ENCODE measurements at places on chromosomes 2 and 18.

DNA sequence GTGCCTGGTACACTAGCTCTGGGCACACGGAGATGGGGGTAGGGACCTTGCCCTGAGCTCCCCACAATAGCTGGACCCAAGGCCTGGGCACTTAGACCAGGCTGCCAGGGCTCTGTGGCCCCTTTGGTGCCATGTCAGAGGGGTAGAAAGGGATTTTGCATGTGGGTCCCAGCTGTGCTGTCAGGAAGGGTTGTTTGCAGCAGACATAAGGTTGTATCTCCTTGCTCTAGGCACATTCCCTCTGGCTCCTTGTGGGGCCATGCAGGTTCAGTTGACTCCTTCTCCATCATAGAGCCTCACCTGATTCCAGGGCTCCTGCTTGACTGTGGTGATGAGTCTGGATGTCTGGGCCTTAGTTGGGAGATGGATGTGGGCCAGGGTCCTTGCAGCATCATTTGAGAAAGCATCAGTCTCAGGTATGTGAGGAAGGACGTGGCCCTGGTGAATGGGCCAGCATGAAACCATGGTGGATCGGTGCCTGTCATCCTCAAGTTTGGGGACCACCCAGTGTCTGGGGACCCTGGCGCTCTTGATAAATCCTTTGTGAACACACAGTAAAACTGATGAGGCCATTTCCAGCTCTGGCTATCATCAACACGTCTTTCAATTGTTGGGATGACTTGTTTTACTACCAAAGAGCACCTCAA lies 461.9 kb upstream of the HS6ST1 start:
- DNase-seq, result no peak

DNA sequence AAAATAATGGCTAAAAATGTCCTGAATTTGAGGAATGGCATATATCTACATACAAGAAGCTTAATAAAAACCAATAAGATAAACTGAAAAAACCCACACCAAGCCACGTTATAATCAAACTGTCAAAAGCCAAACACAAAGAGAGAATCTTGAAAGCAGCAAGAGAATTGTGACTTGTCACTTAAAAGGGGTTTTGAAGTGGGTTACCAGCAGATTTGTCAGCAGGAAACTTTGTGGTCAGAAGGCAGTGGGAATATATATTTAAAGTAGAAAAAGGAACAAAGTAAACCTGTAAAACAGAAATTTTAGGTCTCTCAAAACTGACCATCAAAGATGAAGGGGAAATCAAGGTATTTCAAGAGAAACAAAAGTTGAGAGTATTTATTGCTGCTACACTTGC lies 171.9 kb upstream of the CNTNAP5 start:
- DNase-seq, result no peak

GRCh38 chr18:32383050-32383819 lies 87.4 kb downstream of the GAREM1 start:
- no peak for DNase-seq

DNA sequence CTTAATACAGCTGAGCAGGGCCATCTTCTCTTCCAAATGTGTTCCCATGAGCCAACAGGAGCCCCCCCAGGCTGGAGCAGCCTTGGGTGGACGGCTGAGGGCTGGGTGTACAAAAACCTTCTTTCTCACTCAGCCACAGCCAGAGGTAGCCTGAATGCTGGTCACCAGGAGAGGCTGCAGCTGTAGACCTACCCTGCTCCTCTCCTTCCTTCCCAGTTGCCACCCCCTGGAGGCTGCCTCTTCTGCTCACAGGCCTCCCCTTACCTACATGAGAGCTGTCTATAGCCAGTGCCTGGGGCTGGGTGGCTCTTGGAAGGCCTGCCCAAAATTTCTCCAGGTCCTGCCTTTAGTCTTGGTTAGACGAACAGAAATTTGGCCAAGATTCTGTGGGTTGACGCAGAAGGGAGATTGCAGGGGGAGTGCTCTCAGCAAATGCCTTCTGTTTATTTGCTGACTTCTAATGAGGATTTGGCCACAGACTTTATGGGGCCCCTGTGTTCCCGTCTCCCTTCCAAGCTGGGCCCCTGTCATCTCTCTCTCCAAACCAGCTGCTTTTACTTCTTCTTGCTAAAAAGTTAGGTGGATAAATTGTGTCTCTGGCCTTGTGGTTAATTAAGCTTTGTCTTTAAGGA lies 18.3 kb downstream of the CELF4 start:
- no peak for DNase-seq

DNA sequence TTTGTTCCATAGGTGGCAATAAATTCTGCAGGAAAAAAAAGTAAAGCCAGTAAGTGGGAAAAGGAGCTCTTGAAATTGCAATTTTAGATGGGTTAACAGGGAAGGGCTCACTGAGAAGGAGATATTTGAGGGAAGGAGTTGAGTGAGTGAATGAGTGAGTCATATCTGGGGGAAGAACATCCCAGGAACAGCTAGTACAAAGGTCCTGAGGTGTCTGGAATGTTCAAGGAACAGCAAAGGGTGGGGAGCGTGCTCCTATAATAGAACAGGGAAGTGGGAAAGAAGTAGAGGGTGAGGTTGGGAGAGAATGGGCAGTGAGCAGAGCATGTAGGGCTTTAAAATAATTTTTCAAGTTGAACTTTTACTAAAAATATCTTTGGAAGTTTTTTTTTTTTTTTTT lies 68.0 kb upstream of the PSME4 start:
- no peak for DNase-seq

DNA sequence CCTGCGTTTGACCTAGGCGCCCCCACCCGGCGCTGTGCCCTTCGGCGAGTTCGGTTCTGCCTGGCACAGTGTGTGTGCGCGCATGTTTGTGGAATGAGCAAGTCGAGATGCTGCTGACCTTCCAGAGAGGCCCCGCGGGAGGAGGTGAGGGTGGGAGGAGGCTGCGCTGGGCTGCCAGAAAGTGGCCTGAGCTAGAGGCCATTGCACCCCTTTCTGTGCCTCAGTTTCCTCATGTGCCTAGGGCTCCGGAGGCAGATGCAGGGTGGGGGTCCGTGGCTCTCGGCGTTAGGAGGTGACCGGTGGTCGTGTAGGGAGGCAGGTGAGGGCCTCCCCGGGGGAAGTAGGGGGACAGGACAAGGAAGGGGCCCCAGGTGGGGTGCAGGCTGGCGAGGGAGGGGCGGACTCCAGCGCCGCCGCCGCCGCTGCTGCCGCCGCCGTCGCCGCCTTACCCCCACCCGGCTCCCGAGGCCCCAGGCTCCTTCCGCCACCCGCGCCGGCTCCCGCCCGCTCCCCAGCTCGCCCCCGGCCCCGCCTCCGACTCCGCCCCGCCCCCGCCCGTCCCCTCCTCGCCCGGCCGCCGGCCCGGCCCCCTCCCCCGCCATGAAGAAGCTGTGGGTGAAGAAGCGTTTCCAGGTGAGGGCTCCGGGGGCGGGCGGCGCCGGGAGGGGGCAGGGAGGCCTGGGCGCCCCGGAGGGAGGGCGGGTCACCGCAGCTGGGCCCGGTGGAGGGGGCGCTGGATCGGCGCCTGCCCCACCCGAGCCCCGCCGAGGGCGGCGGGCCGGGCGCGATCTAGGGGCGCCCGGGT lies 7.0 kb downstream of the SPEG start:
- no peak for DNase-seq

DNA sequence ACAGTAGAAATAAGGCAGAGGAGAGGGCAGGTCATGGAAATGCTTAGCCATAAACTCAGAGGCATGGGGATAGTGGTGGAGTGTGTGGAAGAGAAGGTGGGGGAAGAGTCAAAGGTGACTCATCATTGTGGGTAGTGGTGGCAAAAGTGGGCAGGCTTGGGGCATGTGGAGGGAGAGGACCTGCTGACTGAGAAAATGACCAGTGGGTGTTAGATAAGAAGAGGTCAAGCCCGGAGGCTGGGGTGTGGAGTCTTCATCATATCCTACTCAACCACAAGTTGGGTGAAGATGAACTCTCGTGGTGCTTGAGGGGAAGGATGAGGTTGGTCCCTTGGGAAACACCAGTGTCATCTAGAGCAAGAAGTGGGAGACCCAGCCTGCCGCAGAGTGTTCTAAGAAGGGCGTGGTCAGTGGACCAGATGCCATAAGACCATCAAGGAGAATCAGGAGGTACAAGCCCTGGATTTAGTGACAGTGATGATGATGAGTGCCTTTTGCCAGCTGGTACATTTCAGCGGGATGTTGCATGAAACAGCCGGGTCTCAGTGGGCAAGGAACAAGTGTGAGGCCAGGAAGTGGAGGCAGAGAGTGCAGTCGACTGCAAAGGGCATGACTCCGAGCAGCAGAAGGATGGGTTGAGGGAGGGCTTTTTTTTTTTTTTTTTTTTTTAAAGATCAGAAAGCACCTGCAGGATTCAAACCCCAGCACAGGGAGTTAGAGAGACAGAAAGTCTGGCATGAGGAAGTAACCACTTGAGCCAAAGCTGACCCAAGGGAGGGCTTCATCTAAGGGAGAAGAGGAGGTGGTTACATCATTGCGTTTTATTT lies 122.6 kb upstream of the SPRED2 start:
- no peak for DNase-seq

GRCh38 chr2:157363612-157364101 lies 38.0 kb upstream of the ERMN start:
- DNase-seq, result no peak

GRCh38 chr2:85708641-85709040 lies 14.5 kb downstream of the GNLY start:
- no peak for DNase-seq

DNA sequence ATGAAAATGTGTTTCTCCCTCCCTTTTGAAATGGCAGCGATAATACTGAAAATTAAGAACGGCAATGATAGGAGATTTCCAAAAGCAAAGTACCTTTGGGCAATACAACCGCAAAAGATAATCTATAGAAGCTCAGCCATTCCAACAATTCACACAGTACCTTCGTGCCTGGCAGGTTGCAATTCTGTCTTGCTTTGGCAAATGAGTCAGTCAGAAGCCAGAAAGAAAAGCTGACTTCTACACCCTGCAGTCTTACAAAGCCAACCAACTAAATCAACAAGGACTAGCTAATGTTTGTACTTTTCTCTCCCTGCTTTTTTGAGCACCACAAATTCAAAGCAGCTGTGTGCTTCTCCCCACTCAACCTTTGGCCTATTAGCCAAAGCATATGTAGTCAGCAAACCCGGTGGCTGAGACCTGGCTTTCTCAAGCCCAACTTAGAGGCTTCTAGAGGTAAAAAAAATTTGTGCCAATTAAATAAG lies 25.7 kb upstream of the ID2 start:
- DNase-seq, result no peak

DNA sequence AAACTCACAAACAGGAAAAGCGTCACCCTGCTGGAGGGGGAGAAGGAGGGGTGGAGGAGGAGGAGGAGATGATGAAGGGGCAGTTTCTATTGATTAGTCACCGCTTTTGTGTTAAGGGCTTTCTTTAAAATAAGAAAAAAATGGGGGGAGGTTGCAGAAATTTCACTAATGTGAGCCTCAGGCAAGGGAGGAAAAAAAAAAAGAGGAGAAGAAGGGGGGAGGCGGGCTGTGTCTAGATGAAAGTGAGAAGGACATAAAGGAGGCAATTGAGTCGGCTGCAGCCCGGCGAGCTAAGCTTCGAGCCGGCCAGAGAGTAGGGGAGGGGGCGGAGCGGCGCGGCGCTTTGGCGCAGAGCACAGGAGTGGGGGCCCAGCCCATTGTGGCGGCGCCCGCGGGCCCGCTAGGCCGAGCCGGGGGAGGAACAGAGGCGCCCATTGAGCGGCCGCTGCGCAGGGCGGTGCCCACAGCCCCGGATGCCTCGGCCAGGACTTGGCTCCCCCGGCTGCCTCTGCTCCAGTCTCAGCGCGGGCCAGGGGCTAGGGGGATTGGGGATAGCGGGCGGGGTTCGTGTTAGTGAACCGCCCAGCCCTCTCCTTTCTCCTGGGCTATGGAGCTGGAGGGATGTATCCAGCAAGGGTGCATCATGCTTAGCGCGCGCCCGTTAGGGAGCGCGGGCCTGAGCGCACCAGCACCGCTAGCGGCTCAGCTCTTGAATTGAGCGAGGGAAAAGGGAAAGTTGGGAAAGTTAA lies 7.9 kb downstream of the PAX3 start:
- DNase-seq, result no peak

DNA sequence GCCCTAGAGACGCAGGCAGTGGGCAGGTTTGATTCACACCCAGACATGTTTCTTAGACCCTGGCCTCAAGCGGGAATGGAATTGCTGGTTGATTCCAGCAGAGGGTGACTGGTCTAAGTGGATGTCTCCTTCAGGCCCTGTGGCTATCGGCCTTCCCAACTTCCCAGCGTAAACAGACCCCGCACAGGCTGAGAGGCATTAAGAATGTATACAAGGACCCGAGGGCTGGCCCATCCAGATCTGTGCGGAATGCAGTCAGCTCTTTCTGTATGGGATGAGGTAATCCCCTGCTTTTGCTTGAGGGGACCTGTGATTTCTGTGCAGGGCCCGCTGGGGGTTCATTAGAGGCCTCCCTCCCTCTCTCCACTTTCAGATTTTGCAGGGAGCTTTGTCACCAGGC lies 6.5 kb downstream of the ACKR3 start:
- no peak for DNase-seq

DNA sequence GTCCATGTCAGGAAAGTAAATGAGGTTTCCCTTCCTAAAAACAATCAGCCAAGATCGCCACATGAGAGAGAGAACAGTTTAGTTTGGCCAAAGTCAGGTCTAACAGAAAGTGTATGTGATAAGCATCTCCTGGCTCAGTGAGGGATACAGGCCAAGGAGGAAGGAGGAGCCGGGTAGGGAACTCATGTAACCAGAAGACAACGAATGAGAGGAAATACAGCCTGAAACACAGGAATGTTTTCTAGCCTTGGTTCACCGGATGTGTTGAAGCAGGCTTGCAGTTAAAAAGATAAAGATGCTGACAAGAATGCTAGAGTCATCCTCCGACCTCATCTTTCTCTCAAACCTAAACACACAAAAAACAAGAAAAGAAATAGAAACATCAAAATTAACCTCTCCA lies 283.9 kb upstream of the SIX2 start:
- no peak for DNase-seq

DNA sequence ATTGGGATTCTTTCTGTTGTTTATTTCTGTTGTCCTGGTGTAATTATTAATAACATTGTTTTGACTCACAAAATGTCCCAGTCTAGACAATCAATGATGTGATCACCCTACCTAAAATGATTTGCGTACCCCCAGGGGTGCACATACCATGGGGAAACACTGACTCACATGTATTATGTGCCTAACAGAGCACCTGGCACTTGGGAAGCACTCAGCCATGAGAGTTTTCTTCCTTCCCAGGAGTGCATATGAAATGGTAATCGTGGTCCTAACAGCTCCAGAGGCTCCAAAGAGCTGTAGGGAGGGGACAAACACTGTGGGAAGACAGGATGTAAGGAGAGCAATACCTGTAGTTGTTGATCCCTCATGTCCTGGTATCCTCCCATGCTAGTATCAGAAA lies 187.8 kb upstream of the ERBB4 start:
- DNase-seq, result peak; percentile 15

DNA sequence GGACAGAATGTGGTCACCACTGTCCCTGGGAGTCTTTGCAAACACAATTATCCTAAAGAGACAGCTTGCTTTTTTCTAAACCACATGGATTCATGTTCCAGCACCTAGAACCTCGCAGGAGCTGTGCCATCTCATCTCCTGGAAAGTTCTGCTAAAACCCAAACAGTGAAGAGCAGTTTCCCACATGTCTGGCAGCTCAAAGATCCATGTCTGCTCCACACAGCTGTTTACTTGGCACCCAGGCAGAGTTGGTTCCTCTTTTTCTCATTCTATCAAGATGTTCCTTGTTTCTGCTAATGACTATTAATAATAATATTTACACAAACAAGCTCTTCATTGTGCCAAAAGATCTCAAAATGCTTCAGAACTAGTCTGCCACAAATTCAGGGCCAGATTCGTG lies 30.1 kb upstream of the PID1 start:
- no peak for DNase-seq

All from NCI-H2107 (cell line).